ENCODE measurements at places on chromosomes 6 and 20.

- no peak for DNase-seq
Measured at GRCh38 chr6:70538376-70538775, 28.4 kb upstream of the SDHAF4 start.

DNA sequence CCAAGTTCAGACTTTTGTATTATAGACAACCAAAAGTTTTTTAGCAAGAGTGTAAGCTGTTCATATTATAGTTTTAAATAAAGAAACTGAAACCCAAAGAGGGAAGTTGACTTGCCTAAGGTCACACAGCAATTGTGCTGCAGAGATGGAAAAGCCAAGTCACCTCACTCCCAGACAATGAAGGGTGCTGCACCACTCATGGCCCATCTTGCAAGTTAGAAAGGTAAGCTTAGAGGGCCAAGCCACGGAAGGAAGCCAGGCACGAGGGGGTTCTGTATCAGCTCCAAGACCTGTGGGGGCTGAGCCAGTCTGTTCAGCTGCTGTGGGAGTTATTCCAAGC is 860 bp downstream of the DEFB124 start:
- DNase-seq, result no peak

DNA sequence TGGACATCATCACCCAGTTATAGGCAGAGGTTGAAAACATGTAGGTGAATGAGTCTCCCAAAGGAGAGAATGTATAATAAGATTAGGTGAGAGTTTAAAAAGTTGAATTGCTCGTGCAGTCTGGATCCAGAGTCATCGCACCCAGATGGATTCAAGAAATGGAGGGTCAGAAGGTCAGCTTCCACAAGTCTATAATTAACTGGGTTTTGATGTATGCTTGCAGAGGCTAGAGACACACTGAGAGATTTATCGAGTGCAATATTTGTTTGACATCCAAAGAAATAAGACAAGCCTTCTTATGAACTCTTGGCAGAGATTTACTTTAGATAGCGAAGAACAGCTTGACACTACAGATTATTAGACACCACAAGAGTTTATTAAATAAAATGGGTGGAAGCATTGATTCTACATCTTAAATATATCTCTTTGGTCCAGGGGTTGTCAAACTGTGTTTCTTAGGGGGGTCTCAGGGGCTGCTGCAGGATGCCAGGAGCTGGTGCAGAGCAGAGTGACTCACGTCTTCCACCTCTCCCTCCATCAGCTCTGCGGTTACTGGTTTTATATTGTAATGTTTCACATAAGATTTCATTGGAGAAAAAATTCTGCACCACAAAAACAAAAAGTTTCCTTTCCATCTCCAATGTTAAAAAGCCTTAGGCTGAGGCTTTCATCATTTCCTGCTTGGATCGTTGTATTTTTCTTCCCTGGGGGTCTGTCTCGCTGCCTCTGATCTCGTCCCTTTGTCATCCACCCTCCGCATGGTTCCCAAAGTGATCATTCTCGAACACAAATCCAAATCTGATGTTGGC is 176.2 kb upstream of the AHI1 start:
- peak; percentile 72 for DNase-seq

DNA sequence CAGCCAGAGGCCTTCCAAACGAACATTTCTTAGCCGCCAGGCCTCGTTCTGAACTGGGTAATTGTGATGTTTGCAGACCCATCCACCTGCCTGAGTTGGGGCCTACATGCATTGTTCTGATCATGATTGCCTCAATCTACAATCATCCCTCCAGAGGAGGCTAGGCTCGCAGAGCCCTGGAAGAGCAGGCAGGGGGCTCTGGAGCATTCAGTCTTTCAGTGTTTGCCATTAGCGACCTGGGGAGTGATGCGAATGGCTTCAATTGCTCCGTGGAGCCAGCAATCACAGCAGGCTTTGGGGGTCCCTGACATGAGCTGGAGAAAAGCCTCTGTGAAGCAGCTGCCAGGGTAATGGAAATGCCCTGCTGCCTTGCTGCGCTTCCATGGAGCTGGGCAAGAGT is 22.0 kb downstream of the SNAP25 start:
- no peak for DNase-seq

DNA sequence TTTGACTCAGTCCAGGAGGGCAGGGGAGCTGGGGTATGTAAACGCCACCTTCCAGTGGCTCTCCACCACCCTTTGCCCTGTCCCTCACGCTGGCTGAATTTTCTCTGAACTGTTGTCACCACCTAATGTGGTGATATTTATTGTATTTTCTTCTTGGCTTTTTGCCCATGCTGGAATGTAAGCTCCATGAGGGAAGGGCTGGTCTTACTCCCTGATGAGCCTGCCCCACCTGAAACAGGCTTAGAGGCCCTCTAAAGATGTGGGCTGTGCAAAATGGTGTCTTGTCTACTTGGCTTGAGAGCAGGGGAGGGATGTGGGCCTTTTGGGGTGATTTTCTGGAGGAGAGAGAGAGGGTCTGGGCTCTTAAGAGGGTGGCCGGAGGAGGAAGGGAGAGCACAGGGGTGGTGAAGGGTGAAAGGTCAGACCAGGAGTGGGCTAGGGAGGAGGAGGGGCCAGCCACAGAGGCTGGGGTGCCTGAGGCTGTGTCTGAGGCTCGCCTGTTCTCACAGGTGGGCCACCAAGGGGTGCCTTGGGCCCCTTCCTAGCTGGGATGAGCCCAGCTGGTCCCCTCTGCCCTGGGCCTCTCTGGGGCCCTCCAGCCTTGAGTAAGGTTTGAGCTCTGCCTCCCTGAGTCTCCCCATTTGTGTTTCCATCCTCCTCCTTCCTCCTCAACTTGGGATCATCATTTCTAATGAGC is 37.3 kb downstream of the SPDEF start:
- no peak for DNase-seq

GRCh38 chr20:23445596-23446217 is 6.2 kb downstream of the CSTL1 start:
- peak; percentile 35 for DNase-seq

- no peak for DNase-seq
Measured at GRCh38 chr20:51176876-51177275, 154.0 kb upstream of the KCNG1 start.

DNA sequence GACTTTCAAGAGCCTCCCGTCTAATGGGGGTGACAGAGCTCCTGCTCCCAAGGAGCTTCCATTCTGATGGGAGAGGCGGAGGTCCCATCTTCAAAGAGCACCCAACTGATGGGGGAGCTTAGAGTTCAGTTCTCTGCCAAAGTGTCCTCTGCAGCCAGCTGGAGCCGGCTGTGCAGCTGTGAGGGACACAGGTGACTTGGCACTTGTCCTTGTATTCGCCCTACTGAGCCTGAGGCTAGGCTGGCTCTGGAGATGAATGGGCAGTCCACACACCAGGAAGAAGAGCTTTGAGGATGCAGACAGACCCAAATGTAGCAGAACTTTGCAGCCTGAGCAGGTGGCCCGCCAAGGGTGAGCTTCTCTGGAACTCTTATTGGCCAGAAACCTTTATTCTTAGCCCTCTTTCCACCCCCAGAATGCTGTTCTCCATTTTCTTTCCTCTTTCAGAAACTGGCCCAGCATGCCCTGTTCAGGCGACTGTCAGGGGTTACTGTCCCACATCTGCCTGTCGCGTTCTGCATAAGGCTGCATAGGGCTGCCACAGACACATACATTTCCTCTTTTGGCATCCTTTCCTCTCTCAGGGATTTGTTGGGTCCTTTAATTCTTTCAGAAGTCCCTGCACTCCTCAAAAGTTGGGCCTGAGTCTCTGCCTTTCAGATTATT is 108.7 kb upstream of the LRFN2 start:
- DNase-seq, result no peak

DNA sequence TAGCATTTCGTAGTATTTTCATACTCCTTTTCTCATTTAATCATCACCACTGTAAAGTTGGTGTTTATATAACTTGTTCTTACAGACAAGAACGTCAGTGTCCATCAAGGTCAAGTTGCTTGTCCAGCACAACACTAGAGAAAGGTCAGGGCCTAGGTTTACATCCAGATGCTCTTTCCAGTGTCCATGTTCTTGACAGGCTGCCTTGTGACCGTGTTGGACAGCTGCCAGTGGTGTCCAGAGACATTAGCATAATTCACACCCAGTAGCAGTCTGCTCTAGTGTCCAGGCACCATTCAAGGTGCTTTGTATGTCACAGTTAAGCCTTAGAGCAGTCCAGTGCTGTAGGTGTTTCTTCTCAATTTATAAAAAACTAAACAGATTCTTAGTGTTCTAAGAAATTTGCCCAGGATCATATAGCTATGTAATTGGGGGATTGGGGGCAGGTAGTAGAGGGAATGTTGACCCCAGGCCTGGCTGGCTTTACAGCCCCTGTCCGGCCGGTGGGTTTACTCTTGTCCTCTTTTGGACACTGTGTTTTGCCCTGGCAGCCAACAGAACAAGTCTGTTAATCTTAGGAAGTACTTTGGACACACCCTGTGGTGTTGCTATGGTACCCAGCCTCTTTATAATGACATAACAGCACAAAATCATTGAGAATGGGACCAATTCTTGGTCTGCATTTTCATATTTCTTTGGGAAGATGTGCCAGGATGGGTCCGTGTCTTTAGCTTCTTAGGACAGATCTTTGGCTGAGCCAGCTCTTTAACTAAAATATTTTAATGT is 8.0 kb downstream of the STK35 start:
- DNase-seq, result no peak

Measured in fibroblast of skin of left biceps (primary cell).